ENCODE measurements at places on chromosomes 12 and 14.
A peak's percentile ranks its signal among the peaks of the same experiment; 100 is the strongest.

GRCh38 chr14:90999299-90999698, 61.1 kb downstream of the RPS6KA5 start:
- H3K4me3 ChIP-seq = no peak overlapping the region
- DNase-seq = no peak
- no peak overlapping the region for H3K27ac ChIP-seq
- H3K4me1 ChIP-seq = no peaks in the 10 kb centered on the region
- no peaks in the 10 kb centered on the region for H3K27me3 ChIP-seq

DNA sequence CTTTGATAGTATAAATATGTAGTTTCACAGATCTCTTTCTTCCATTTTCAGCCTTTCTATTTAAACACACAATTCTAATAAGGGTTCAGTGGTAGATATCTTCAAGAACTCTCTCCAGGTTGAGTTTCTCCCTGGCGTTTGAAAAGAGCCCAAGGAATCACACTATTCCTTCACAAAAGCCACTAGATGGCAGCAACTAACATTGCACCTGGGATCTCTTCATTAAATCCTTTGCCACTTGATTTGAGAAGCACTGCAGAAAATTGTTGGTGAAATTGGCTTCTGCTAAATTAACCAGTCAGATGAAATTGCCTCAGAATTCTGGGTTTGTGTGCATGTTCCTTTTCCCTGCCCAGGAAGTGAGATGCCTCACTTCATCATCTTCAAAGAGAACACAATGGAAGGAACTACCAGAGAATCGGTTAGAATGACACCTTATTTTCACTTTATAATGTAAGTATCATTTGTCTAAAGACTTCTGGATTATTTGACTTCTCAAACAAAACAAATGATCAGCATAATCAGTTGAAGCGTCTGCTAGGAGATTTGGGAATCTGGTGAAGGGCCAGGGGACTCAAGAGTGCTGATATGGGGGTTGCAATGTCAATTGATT, 6.8 kb downstream of the CCDC198 start:
- peak; percentile 4 for DNase-seq
- H3K27me3 ChIP-seq = no peaks in the 10 kb centered on the region
- H3K36me3 ChIP-seq = no peaks in the 10 kb centered on the region
- no peak overlapping the region for H3K4me3 ChIP-seq
- H3K4me1 ChIP-seq = peaks cover 2% of the 10 kb centered on the region
- H3K27ac ChIP-seq = no peak overlapping the region

GRCh38 chr14:105155071-105155651, 13.4 kb downstream of the JAG2 start:
- no peak overlapping the region for H3K27ac ChIP-seq
- no peaks in the 10 kb centered on the region for H3K36me3 ChIP-seq
- H3K4me1 ChIP-seq = no peaks in the 10 kb centered on the region
- H3K4me3 ChIP-seq = no peak overlapping the region
- no peak for DNase-seq
- H3K27me3 ChIP-seq = no peaks in the 10 kb centered on the region

- no peak overlapping the region for H3K27ac ChIP-seq
- H3K36me3 ChIP-seq = no peaks in the 10 kb centered on the region
- no peaks in the 10 kb centered on the region for H3K27me3 ChIP-seq
- no peak overlapping the region for H3K4me3 ChIP-seq
- H3K4me1 ChIP-seq = no peaks in the 10 kb centered on the region
Observed at GRCh38 chr12:109760031-109760929, 46.7 kb downstream of the FAM222A start.

- no peak for DNase-seq
- H3K4me3 ChIP-seq = no peak overlapping the region
- no peaks in the 10 kb centered on the region for H3K27me3 ChIP-seq
- H3K36me3 ChIP-seq = no peaks in the 10 kb centered on the region
Observed at GRCh38 chr12:108685469-108686260, 45.7 kb downstream of the CORO1C start.

DNA sequence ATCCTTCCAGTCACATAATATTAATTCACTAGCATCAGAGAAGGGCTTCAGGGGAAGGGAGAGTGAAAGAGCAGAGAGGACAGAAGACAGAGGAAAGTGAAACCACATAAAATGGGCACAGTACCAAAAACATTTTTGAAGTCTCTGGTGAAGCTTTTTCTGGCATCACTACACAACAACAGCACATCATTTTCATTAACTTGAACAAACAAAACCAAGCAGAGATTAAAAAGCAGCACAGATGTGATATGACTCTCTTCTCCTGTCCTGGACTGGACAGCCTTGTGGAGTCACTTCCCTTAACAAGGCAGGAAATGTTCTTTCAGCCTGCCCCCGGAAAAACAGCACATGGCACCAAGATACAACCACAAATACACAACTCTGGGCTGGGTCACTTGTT, 112.0 kb downstream of the TSPAN8 start:
- no peak overlapping the region for H3K4me3 ChIP-seq
- no peak overlapping the region for H3K27ac ChIP-seq
- no peaks in the 10 kb centered on the region for H3K4me1 ChIP-seq
- H3K27me3 ChIP-seq = no peaks in the 10 kb centered on the region

DNA sequence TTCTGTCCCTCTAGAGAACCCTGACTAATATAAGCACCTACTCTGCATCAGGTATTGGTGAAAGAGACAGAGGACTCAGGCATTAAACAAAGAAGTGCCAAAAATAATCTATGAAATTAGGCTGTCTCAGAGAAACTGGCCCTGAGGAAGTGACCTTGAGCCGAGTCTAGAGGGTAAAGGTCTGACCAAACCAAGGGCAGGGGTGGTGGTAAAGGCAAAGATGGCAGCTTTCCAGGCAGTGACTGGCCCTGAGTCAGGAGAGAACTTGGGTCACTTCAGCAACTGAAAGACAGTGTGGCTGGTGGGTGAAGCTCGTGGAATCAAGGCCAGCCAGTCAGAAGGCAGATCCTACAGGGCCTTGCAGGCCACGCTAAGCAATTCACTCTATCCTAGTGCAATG, 30.6 kb downstream of the CDKL1 start:
- H3K4me3 ChIP-seq = no peak overlapping the region
- peaks cover 25% of the 10 kb centered on the region for H3K4me1 ChIP-seq
- DNase-seq = no peak
- no peak overlapping the region for H3K27ac ChIP-seq

- no peaks in the 10 kb centered on the region for H3K27me3 ChIP-seq
- H3K4me1 ChIP-seq = no peaks in the 10 kb centered on the region
- H3K36me3 ChIP-seq = no peaks in the 10 kb centered on the region
- no peak for DNase-seq
Observed at GRCh38 chr12:79302162-79302814, 388.5 kb downstream of the PAWR start.

- no peaks in the 10 kb centered on the region for H3K27me3 ChIP-seq
- H3K36me3 ChIP-seq = no peaks in the 10 kb centered on the region
- H3K27ac ChIP-seq = no peak overlapping the region
Observed at GRCh38 chr14:90678420-90678819, 137.8 kb downstream of the TTC7B start.

- H3K4me3 ChIP-seq = peak overlapping the region; percentile 47
- H3K36me3 ChIP-seq = peaks cover 29% of the 10 kb centered on the region
- peak overlapping the region; percentile 88 for H3K27ac ChIP-seq
- peaks cover 45% of the 10 kb centered on the region for H3K4me1 ChIP-seq
- no peaks in the 10 kb centered on the region for H3K27me3 ChIP-seq
Observed at GRCh38 chr12:121240484-121241101, 30.7 kb downstream of the P2RX4 start.

DNA sequence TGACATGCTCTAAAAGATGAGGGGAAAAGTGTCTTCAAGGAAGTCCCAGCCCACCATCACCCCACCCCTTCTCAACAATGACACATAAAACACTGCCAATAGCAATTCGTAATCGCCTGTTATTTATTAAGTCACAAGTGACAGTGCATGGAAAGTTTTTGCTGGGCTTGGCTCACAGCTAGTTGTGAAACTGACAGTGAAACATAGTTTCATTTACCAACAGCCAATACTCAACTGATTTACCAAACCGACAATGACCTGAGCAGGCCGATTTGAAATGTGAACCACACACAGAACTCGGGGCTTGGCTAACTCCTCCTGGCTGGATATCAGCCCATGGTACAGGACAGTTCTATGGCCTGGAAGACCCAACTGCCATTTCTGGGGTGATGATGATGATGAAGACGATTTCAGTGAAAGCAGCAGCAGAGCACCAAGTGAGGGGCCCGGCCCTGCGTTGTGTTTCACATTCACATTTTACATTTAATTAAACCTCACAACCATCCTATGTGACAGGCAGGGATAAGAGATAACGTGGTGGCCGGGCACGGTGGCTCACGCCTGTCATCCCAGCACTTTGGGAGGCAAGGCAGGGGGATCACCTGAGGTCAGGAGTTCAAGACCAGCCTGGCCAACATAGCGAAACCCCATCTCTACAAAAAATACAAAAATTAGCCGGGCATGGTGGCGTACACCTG, 42.7 kb downstream of the CAMKK2 start:
- H3K27ac ChIP-seq = no peak overlapping the region
- H3K27me3 ChIP-seq = no peaks in the 10 kb centered on the region
- DNase-seq = no peak

- no peak overlapping the region for H3K27ac ChIP-seq
- H3K27me3 ChIP-seq = no peaks in the 10 kb centered on the region
- no peak overlapping the region for H3K4me3 ChIP-seq
- no peak for DNase-seq
- peaks cover 2% of the 10 kb centered on the region for H3K36me3 ChIP-seq
Observed at GRCh38 chr12:1350934-1351240, 243.5 kb downstream of the FBXL14 start.

- H3K4me3 ChIP-seq = no peak overlapping the region
- peaks cover 15% of the 10 kb centered on the region for H3K4me1 ChIP-seq
- no peaks in the 10 kb centered on the region for H3K36me3 ChIP-seq
- H3K27ac ChIP-seq = no peak overlapping the region
- peaks cover 68% of the 10 kb centered on the region for H3K27me3 ChIP-seq
Observed at GRCh38 chr14:36524874-36525745, 5.1 kb upstream of the NKX2-1 start.

DNA sequence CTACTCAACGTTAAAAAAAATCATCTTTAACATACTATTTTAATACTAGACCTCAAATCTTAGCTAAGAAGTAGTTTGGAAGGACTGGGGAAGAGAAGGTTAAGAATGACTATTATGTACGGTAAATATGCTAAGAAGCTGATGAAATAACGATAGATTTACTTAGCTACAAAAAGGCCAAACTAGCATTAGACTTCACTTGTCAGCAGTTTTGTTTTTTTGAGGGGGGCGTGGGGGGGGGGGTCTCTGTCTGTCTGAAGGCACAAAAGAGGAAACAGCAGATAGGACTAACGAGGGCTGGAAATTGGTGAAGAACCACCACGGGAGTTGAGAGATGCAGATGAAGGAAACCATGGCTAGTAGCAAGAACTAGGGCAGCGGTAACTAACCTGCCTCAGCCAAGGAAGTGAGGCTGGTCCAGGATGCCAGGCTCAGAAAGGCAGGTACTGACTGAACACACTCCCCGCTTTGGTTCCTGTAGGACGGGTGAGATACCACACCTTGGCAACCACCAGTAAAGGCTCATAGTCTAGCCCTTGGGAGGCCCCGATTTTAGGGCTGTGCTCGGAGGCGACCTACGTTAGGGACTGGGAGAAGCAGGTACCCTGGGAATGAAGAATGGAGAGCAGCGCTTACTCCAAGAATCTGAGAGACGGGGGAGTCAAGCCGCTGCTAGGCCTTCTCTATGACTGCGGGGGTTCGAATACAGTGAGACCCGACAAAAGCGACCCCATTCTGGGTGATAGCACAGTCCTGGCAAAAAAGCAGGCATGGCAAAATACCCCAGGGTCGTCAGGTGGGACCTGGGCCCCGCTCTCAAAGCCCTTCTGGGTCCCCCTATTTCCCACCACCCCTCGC, 675 bp downstream of the NEDD8 start:
- no peak for DNase-seq
- peak overlapping the region; percentile 98 for H3K4me3 ChIP-seq
- H3K36me3 ChIP-seq = peaks cover 42% of the 10 kb centered on the region
- H3K27ac ChIP-seq = peak overlapping the region; percentile 95

DNA sequence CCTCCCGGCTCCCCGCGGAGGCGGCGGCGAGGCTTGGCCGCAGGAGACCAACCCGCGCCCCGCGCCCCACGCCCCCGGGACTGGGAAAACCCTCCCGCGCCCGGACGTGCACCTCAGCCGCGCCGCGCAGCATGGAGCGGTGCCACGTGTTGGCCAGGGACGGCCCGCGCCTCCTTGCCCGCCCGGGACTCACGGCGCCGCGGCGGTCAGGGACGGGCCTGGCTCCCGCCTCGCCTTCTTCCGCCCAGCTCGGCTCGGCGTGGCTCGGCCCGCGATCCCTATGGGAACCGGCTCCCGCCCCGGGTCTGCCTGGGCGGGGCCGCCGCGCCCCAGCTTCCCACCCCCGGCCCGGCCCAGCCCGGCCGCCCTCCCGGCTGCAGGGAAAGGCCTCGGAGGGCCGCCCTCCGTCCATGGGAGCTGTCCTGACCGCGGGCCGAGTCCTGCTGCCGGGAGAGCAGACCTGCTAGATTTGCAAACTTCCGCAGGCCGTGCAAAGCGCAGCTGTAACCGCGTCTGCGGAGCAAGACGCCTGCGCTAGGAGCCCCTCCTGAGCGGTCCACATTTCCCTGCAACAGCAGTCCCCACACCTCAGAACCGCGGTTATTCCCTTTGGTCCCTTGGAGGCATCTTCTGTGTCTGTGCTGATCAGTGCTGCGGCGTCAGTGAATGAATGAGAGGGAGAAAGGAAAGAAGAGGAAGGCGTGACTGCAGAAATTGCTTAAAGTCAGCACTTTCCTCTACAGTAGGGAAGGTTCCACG, at the start of gene CDKL1:
Gene CDKL1, minus strand, starts transcription at position 251 of the 759 bp plus-strand sequence. CDS start 1,013 bp downstream, outside the sequence.
- H3K27me3 ChIP-seq = no peaks in the 10 kb centered on the region
- peak within 1 kb of the TSS; percentile 62 for H3K4me3 ChIP-seq
- no peaks in the 10 kb centered on the region for H3K36me3 ChIP-seq
- H3K4me1 ChIP-seq = peaks cover 12% of the 10 kb centered on the region
- peak; percentile 23 for DNase-seq

- no peaks in the 10 kb centered on the region for H3K36me3 ChIP-seq
- no peak overlapping the region for H3K4me3 ChIP-seq
- DNase-seq = no peak
- no peak overlapping the region for H3K27ac ChIP-seq
- peaks cover 36% of the 10 kb centered on the region for H3K27me3 ChIP-seq
Observed at GRCh38 chr12:118979763-118980406, 1.5 kb upstream of the SRRM4 start.

DNA sequence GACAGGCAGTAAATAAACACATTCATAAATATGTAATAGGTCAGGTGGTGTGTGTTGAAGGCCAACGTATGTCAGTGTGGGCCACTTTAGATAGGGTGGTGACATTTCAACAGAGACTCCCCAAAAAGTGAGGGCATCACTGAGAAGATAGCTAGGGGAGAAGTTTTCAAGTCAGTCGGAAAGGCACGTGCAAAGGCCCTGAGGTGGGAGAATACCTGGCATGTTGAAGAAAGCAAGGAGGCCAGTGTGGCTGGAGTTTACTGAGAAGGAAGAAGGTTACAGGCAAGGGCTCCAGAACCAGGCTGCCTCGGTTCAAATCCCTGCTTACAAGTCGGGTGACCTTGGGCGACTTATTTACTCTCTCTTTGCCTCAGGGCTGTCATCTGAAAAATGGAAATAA, 11.0 kb upstream of the HEBP1 start:
- DNase-seq = no peak
- no peaks in the 10 kb centered on the region for H3K36me3 ChIP-seq
- H3K4me1 ChIP-seq = no peaks in the 10 kb centered on the region
- H3K27me3 ChIP-seq = no peaks in the 10 kb centered on the region
- no peak overlapping the region for H3K4me3 ChIP-seq

All from CD4-positive, alpha-beta T cell (primary cell).